ENCODE measurements at places on chromosomes 7 and 10. TPM values are rescaled to one million over a fixed set of nuclear protein-coding genes. Genes with fewer than 3 reads are reported as not detected.

DNA sequence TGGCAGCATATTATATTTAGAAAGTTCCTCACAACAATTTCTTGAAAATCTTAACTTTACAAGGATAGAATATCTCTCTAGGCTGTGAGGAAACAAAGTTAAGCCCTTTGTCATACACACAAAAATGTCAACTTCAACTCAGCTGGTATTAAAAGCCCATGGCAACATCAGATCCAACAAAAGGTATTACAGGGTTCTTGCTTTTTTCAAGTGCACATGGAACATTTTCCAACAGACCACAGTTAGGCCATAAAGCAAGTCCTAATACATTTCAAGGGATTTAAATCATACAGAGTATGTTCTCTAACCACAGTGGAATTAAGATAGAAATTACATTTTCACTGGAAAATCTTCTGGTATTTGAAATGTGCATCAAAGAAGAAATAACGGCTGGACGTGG lies 71.9 kb upstream of the OIT3 start:
- DNase-seq: no peak

- no peak for DNase-seq
These were observed 140.6 kb downstream of the KCNMA1 start for GRCh38 chr10:77496941-77497420.

- no peak for DNase-seq
These were observed 79.5 kb downstream of the HIPK2 start for GRCh38 chr7:139698278-139698677.

The PRKCQ gene
- 0.35 TPM for total RNA-seq

The CACUL1 gene
- 54.8 TPM for total RNA-seq

The UCN3 gene
- not detected for total RNA-seq

The EPDR1 gene
- total RNA-seq: 46.3 TPM

GRCh38 chr10:29956335-29956924 lies 103.0 kb downstream of the JCAD start:
- no peak for DNase-seq

DNA sequence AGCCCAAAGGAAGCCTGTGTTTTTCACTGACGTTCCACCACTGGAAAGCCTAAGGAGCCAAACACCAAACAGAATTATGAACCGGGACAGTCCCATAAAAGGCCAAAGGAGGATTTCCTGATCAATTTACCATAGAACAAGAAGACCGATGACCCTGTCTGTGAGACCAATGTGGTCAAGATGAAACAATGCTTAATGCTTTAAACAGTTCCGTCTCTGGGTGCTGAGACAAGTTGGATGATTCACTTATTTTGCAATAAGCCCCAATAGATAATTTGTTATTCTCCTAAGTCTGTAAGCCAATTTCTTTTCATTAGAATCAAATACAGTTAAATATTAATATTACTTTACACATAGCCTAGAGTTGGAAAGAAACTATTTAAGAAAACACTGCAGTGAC lies 134.9 kb downstream of the MICU1 start:
- DNase-seq: no peak

- no peak for DNase-seq
These were observed 115.2 kb upstream of the CDK1 start for GRCh38 chr10:60662917-60663614.

The GJD4 gene
- total RNA-seq: not detected

The EIF4EBP2 gene
- 137 TPM for total RNA-seq

- DNase-seq: no peak
These were observed 60.4 kb downstream of the AFAP1L2 start for GRCh38 chr10:114343623-114344505.

- DNase-seq: no peak
These were observed 45.8 kb downstream of the OAT start for GRCh38 chr10:124372899-124373298.

The STEAP2 gene
- 29.9 TPM for total RNA-seq

The VSTM4 gene
- total RNA-seq: 41.7 TPM

GRCh38 chr10:118742032-118742431 lies 12.7 kb downstream of the CACUL1 start:
- no peak for DNase-seq

DNA sequence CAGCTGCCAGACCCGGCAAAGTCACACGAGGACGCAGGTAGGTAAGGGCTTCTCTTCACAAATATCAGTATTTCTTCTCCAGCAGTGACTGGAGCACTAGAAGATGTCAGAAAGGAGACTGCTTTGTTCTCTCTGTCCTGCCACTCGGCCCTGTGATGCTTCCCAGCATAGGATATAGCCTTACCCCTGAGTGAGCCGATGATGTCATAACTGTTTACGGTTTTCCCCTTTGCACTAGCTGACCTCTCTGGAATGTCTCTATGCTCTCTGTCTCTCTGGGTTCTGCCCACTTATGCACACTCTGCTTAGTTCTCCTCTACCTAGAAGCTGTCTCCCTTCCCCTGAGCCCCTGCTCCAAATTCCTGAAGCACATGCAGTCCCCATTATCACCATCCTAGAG lies 167.5 kb upstream of the PODXL start:
- no peak for DNase-seq

The ASB4 gene
- total RNA-seq: 0.29 TPM

GRCh38 chr10:34314457-34314856 lies 500.6 kb downstream of the PARD3 start:
- DNase-seq: no peak

The PON1 gene
- 0.19 TPM for total RNA-seq

GRCh38 chr7:361680-362401 lies 71.9 kb downstream of the FOXL3 start:
- no peak for DNase-seq

The CRPPA gene
- total RNA-seq: 2.2 TPM

The TRIM8 gene
- 146 TPM for total RNA-seq

DNA sequence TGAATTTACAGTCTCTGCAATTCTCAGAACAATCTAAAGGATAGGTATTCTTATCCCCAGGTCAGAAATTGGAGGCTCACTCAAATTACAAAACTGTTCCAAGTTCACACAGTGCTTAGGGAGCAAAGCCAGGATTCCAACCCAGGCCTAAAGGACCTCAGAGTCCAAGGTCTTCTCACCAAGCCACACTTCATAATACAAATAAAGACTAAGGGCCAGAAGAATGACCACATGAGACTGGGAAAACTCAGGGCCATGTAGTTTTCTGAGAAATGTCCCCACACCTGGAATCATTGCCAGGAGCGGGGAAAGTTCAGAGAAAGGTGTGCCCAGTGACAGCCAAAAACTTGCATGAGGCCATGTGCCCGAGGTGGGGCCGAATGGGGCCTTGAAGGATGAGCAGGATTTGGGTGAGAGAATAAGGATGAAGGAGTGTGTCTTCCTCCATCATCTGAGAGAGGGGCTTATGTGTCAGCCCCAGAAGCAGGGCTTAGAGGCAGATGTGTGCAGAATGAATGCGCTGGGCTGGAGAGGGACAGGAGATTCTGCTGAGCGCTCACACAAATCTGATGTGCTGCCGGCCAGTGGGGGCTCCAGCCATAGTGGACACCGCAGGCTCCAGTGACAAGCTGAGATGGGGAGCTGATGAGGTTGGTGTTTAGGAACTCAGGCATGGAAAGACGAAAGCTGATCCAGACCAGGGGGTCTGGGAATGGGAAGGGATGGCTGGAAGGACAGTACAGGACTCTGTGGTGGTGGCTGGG lies 35.9 kb downstream of the BLNK start:
- no peak for DNase-seq

DNA sequence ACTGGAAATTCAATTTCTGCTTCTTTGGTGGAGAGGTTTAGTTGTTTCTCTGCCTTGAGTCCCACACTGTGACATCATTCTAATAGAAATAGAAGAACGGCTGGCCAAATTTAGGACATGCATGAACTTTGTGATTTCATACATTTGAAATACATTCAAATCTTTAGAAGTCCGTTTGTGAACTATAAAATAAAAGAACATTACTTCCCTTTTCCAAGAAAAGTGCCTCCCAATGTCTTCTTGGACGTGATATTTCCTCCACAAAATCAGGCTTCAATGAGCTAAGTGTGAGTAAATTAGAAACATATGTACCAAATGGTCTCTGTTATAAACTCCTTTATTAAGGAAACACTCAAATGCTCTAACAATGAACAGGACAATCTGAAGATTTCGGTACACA lies 314.5 kb upstream of the AKR1E2 start:
- no peak for DNase-seq

The NUDT13 gene
- total RNA-seq: 1.7 TPM

The FAM25A gene
- not detected for total RNA-seq

DNA sequence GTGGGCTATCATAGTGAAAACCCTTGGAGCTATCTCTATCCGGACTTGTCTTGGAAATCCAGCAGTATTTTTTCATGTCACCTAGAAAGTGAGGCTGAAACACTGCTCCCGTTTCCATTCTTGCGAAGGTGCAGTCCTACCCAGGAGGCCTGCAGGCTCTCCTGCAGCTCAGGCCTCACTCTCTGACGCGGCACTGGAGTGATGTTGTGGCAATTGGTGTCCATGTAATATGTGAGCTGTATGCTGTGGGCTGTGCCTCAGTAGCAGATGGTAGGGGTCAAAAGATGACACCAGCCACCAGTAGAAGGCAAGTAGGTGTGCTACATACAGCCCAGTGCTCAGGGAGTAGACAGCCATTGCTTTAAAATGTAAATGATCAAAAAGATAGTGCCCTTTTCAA lies 28.1 kb upstream of the ZNF680 start:
- no peak for DNase-seq

The RBM28 gene
- total RNA-seq: 60.4 TPM

DNA sequence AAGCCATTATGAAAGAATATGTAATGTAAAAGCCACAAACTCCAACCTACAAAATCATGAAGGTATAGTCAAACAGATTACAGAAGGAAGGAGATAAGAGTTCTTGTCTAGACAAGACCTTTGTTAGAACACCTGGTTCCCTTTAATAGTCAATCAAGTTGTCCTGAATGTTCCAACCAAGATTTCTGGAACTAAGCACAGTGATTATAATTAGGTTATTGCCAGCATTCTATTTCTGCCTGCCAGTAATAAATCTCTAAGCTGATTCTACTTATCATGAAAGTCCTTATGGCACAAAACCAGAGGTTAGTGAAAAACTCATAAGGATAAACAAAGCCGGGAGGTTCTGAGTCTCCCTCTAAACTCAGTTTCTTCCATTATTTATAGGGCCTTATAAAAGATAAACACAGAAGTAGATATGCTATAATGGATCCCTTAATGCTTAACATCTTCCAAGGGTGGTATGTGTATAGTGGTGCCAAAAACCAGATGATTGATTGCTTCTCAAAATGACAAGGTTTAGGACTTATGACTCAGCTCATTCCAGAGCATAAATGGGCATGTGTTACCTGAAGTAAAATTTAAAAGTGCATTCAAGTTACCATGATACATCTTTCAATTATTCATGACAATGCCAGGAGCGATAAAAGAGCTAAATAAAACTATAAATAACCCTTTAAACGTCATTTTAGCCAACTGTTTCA lies 237.2 kb downstream of the CSTF2T start:
- DNase-seq: no peak

DNA sequence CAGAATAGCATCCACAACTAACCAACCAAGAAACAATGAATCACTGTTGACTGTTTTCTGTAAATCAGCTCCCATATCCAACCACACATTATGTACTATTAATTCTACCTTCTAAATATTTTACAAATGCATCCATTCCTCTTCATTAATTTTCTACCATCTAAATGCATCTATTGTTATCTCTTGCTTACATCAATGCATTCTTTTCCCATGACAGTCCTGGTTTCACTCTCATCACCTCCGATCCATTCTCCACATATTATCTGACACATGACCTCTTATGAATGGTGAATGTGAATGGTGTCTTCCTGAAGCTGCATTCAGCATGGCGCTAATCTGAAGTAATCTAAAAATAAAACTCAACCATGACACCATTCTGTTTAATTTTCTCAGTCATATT lies 153.8 kb upstream of the CALCR start:
- DNase-seq: no peak

The CPA1 gene
- 4.0 TPM for total RNA-seq
